Stimulated activated CD4-positive, alpha-beta T cell treated with anti-CD3 and anti-CD28 coated beads, TNF-alpha, amount 100 ng/mL, for 24 hours (primary cell): ENCODE measurements at places on chromosomes 11 and 22.
A peak's percentile ranks its signal among the peaks of the same experiment; 100 is the strongest.

DNA sequence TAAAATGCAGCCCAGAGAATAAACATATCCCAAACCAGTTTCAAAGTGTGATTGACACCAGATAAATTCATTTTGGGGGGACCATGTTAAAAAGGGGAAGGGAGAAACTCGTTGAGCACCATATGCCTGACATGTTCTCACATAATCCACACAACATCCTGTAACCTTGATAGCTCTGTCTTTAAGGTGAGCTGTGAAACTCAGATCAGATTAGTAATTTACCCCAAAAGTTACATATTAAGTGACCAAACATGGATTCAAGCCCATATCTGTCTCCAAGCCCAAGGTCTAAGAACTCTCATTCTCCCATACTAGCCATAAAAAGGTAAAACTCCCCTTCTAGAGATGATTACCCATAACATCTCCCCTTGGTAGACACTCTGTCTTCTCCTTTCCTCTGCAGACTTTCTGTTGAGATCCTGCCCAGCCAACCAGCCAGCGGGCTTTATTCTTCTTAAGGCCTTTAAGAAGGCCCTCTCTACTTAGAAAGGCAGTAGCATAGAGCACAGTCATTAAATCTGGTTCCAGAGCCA lies 150.7 kb downstream of the CCDC34 start:
- no peak for DNase-seq

DNA sequence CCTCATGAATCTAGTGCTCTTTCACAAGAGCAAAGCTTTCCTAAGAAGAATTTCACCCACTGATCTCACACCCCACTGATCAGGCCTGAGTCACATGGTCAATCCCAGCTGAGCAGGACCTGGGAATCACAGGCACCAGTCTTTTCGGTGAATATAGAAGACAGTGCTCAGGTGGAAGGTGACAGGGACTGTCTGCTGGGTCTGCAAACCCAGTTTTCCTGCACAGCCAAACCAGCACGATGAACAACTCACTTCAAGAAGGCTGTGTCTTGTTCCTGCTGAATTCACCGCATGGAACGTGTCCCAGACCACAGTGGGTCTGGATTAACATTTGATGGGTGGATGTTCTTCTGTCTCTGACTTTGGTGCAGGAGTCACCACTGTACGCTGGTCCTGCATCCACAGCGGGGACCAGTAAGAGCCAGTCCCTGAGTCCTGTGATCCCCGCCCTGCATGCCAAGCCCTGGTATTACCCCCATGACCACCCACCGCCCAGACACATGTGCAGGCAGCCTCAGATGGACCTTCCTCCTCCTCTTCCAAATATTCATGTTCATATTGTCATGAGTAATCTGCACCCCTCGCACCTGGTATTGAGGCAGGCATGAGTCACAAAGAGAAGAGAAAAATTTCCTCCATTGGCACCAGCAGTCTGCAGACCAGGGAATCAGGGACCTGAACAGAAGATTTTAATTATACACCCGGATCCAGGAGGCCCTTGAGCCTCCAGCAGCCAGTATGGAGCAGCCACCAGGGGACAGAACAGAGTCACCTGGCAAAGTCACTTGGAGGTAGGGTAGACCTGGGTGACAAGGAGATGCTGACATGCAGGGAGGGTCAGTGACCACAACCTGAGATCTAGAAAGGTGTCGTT lies 8.6 kb upstream of the IGLL5 start:
- DNase-seq, result no peak

DNA sequence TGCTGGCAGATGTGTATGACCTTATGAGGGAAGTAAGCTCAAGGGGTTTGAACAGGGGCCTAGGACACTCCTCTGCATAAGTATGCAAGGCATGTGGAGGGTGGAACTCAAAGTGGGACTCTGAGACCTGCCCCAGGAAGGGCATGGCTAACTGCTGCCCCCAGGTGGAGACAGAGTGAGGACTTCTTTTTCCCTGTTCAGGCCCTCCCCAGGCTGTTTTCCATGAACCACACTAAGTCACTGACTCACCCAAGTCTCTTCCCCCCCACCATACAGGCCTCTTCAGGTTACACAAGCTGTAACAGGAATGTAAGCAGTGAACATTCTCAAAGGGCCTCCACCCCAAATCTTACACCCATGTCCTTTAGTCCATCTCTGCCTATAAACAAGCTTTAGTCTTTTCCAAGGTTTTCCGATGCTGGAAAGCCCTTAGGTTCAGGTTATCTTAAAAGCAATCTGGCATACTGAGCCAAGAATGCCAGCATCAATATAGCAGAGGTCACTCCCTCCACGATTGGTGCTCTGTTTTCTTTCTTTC lies 13.1 kb downstream of the EEF1G start:
- DNase-seq, result no peak

DNA sequence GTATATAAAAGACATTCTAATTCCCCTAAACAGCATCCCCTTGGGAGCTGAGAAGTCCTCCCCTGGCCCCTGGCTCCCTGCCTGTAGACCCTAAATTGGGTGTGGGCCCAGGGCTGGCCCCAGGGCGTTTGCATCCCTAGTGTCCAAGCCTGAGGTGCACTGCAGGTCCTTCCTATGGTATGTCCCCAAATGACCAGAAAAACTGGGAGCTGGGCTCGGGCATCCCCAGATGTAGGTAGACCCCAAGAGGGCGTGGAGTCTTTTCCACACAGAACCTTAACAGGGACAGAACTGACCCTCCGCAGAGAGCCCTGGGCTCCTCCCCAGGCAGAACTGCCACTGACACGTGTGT lies 782 bp upstream of the OSBPL5 start:
- DNase-seq, result no peak

DNA sequence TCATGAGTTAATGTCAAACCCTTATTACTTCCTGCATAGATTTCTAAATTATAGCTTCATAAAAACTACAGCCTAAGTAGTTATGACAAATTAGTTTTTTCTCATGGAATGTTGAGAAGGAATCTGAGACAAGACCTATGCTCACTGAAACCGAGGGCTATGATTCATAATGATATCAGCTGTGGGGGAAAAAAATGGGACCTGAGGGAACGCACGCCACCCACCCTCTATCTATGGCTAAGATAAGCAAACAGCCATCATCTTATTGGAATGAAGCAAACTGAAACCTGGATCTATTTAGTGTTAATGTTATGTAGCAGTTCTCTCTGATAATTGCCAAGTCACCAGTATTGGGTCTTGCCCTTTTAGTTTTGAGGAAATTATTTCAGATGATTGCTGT lies 906.9 kb upstream of the RAG2 start:
- no peak for DNase-seq

- no peak for DNase-seq
Measured at GRCh38 chr11:44267006-44267749, 42.8 kb downstream of the ALX4 start.

DNA sequence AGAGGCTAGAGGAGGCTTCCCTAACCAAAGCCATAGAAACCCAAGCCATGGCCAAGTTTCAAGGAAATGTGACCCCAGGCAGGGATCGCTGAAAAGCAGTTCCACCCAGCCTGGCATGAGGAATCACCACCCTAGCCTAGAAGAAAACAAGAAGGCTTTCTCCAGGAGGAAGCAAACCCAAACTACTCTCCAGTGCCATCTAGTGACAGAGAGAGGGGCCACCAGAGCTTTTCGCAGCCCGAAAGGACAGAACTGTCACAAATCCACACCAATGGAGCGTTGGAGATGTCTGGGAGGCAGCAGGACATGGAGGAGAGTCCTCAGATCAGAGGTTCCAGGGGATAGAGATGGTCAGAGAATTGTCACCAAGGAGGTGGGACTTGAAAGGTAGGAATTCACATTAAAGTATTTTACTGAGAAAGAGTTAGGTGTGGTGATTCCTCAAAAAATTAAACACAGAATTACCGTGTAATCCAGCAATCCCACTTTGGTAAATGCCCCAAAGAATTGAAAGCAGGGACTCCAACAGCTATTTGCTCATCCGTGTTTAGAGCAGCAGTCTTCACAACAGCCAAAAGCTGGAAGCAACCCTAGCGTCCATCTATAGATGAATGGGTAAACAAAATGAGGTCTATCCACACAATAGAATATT lies 67.3 kb upstream of the NUP50 start:
- DNase-seq, result peak; percentile 22

GRCh38 chr11:65906602-65907001 lies 6.4 kb upstream of the FOSL1 start:
- DNase-seq, result no peak

GRCh38 chr11:7462706-7463105 lies 22.6 kb upstream of the OLFML1 start:
- DNase-seq, result no peak

DNA sequence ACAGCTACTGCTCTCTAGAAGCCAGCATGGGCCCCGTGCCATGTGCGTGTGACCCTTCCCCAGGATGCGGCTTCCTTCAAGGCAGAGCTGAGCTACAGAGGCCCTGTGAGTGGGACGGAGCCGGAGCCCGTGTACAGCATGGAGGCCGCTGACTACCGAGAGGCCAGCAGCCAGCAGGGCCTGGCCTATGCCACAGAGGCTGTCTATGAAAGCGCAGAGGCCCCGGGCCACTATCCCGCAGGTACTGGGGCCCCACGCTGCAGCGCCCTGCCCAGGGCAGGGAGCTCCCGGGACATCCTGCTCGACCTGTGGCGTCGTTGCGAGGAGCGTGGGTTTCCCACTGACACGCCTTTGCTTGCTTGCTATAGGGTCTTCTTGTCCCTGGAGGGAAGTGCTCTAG lies 34.7 kb downstream of the CTTN start:
- no peak for DNase-seq

DNA sequence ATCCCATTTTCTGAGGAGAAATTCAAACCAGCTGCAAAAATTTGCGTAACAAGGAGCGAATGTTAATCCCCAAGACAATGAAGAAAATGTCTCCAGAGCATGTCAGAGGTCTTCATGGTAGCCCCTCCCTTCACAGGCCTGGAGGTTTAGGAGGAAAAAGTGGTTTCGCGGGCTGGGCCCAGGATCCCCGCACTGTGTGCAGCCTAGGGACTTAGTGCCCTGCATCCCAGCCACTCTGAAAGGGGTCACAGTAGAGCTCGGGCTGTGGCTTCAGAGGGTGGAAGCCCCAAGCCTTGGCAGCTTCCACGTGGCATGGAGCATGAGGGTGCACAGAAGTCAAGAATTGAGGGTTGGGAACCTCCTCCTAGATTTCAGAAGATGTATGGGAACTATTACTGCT lies 87.4 kb downstream of the BRD1 start:
- no peak for DNase-seq

DNA sequence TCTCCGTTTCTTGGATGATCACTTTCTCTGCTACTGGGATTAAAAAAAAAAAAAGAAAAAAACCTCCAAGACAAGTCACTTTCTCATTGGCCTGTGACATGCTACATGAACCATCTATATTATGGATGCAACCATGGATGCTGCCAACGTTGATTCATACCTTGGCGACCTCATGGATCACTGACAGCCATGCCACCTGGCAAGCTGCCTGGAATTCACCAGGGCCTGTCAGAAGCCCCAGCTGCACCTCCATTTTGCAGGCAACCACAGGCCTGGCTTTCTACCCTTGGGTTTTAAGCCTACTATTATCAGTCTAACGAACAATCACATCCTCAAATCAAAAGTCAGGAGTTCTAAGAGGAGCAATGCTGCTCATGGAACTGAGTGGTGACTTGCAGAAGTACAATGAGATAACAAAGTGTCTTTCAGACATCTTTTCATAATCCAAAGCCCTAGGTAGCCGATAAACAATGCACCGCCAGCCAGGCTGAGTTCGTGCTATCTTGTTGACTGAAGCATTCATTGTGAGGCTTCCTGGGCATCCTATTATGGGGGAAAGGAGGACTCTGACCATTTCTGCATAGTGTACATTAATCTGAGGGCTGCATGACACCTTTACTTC lies 48.0 kb upstream of the CADM1 start:
- no peak for DNase-seq

DNA sequence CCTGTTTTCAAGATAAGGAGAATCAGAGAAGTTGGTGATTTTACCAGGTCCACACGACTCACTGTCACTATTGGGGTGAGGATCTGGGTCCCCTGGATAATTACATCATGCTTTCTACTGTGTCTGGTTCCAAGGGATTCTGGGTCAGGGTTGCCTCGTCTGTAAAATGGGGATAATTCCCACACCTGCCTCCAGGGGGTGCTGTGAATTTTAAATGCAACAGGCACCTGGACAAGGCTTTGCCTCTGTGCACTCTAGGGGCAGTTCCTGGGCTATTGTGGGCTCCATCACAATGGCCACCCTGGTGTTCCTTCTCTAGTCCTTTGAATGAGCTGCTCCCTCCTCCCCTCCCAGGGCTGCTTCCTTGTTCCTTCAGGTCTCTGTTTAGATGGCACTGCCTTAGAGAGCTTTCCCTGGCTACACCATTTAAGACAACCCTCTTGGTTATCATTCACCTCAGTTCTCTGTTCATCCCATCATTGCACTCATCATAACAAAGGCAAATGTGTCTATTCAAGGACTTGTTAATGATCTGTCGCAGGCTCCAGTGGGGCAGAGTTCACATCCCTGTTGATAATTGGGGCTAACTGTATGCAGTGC lies 178.6 kb downstream of the MIAT start:
- DNase-seq, result peak; percentile 11

DNA sequence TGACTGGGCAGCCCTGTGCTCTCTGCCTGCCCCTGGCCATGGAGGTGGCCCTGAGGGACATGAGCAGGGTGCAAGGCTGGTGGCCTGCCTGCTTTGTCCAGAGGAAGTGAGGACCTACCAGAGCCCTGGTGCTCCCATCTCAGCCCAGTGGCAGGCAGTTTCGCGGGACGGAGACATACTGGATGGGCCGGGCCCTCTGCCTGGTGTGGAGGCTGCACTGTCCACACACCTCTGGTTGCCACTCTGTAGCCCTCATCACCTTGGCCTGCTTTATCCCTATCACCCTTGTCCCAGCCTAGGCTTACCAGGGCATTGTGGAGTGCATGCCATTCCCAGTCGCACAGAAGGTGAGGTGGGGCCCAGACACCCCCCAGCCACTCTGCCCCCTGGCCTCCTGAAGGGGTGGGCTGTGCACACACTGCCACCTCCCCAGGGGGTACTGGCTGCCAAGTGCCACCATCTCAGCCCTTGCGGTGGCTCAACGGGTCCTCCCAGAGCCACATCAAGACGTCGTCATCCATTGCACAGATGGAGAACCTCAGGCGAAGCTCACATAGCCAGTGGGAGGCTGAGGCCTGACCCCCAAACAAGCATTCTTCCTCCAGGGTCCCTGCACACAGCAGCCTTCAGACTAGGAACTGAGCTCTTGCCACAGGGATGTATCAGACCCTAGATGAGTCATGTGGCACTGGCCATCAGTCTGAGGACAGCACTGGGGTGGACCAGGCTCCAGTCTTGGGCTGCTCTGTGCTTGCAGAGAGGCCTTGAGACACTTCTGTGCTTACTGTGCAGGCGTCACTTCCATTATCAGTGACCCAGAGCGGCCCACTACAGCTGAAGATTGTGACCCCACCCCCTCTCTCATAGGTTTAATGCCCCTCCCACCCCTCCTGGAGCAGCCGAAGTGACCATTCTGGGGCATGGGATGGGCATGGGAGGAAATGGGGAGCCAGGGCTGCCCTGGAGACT lies 176.1 kb downstream of the IGLL1 start:
- no peak for DNase-seq

- DNase-seq, result no peak
Measured at GRCh38 chr11:80284946-80285785, 844.3 kb upstream of the TENM4 start.
